ENCODE measurements at places on chromosomes 5 and 9.

- DNase-seq = no peak
Measured at GRCh38 chr5:136337788-136338187, 27.6 kb downstream of the TRPC7 start.

DNA sequence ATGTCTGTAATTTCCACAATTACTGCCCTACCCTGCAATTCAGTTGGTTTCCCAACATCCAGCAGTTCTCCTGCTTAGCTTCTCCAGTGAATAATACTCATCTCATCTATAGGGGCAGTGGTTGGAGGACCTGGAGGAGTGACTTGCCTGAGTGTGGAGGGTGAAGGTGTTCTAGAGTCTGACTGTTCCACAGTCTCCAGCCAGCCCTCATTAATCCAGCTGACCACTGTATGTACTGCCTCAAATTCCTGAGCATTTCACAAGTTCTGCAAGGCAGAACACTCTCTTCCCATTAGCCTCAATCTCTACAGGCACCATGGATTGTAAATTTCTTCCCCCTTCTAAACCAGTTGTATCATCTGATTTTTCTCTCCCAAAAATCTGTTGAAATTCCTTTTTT, 147.4 kb upstream of the NFIL3 start:
- no peak for DNase-seq

DNA sequence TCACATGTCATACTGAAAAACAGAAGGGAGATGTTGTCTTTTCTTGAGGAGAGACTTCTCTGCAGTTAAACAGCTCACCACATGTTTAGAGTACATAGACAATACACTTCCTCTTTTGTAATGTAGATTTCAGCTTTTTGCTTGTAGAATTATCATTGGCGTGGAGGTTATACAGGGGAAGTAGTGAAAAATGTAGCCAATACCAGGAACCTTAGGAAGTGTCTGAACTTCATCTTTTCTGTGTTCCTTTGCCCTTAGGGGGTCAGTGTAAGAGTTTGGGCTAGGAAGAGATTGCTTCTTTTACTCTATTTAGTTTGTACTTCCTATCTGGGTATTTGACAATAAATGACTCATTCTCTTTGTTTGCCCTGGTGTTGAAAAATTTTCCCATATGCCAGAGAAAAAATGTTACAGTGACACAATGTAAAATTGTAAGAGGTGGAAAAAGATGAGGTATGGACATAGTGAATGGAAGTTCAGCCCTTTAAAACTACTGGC, 21.0 kb upstream of the CDKN2B start:
- DNase-seq = no peak

- DNase-seq = no peak
Measured at GRCh38 chr9:75482566-75482965, 394.3 kb downstream of the OSTF1 start.

GRCh38 chr5:179237770-179238627, 107.3 kb downstream of the ADAMTS2 start:
- no peak for DNase-seq

GRCh38 chr5:171188016-171188415, 121.0 kb upstream of the TLX3 start:
- no peak for DNase-seq

DNA sequence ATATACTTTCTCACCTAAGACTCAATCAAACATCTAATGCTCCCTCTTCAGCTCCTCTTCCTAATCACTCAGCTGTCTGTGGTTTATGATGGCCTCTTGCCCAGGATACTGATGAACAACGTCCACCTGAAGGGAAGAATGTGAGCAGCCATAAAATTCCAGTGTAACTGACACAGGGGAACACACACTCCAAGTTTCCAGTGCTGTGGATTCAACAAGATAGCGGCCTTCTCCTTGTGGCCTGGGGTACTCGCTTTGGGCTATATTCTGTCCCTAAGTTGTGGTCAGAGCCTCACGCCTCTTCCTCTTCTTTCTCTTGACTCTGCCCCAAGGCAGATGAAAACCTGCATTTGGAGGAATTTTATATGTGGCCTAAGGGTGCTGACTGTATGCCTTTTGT, 11.7 kb downstream of the B4GALT1 start:
- no peak for DNase-seq

DNA sequence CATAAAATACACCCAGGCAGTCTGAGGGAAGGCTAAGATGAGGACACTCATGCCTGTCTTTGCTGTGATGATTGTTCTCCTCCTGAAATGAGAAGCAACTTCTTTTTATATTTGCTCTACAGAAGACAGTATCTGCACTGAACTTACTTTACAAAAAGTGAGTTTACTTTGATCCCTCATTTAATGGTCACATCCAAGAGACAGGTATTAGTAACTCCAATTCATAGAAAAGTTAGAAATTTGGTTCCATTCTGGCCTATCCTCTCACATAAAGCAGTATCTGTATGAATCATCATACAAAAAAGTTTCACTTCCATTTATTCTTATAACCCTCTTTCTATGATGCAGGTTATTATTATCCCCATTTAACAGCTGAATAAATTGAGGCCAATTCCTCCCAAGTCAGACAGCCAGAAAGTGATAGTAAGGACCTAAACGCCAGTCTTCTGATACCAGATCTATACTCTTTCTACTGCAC, 15.2 kb downstream of the TSTD2 start:
- no peak for DNase-seq

DNA sequence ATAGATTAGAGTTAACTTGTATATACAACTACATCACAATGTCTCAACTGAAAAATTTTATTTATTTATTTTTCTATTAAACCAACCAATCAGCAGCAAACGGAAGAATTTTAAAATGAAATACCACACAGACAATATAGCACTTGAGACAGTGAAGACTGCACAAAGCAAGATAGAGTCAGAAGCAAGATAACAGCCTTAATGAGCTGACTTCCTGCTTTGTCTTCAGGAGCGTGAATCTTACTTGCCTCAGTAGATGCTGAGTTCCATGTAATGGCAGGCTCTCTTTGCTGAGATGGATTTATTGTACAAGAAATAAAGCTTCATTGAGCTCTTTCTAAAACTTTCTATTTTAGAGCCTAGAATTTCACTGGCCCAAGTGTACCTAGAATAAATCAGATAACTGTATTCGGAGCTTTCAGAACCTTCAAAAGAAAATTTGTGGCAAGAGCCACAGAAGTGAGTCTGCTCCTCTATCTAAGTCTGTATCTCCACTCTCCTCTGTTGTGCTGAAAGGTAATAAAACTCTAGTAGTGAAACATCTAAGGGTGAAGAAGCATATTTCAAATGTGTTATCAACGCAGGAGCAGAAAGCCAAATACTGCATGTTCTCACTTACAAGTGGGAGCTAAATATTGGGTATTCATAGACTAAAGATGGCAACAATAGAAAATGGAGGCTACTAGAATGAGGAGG, 83.3 kb upstream of the ANKRD55 start:
- no peak for DNase-seq

- DNase-seq = no peak
Measured at GRCh38 chr5:170338933-170339779, 41.6 kb upstream of the LCP2 start.

GRCh38 chr5:154683101-154683880, 71.9 kb upstream of the LARP1 start:
- DNase-seq = no peak

DNA sequence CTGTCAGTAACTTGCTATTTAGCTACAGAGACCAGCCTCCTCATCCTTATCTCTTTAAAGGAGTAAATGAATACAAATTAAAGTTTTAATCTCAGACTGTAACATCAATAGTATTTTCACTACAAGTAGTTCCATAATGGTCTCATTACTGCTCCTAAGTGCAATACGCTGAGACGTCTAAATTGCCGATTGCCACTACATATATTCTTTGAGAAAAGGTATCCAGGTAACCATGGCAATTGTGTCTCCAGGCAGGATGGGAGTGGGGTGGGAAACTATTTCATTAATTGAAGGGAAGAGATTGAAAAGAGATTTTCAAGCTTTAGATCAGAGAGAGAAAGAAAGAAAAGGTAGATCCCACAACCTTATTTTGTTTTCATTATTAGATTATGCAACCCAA, 65.5 kb upstream of the PPP2R2B start:
- no peak for DNase-seq

- DNase-seq = no peak
Measured at GRCh38 chr5:96402500-96402899, 30.5 kb downstream of the PCSK1 start.

DNA sequence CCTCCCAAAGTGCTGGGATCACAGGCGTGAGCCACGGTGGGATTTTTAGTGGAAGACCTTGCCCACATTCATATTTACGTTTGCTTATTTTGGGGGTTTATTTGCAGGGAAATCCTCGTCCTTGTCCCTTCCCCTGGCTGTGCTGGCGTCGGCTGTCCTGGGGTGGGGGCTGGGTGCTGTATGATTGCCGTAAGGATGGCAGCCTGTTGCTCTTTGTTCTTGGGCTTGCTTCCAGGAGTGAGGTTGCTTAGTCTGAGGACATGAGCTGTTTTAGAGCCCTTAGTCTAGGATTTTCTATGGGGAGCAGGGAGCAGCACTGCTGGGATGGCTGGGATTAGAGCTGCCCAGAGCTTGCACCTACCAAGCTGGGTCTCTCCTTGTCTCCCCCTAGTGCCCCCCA, 85.8 kb upstream of the ASS1 start:
- DNase-seq = no peak

GRCh38 chr5:174735498-174736330, 11.3 kb downstream of the MSX2 start:
- DNase-seq = peak; percentile 23

GRCh38 chr5:66540078-66540477, 56.1 kb upstream of the MAST4 start:
- no peak for DNase-seq

DNA sequence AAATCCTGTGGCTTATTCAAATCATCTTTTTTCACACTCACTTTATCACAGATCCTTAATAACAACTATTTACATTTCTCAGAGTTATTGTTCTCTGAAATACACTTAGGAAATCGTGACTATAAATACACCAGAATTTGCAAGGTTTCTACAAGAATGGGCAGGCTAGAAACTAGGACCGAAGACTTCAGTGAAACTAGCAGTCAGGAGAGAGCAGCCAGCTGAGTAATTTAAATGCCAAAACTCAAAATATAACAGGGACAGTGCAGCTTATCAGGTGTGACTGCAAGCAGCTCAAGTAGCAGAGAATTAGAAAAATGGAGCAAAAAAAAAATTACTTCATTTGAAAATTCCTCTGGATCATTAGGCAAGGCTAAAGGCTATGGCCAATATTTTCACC, 719.3 kb upstream of the ZNF608 start:
- DNase-seq = no peak

DNA sequence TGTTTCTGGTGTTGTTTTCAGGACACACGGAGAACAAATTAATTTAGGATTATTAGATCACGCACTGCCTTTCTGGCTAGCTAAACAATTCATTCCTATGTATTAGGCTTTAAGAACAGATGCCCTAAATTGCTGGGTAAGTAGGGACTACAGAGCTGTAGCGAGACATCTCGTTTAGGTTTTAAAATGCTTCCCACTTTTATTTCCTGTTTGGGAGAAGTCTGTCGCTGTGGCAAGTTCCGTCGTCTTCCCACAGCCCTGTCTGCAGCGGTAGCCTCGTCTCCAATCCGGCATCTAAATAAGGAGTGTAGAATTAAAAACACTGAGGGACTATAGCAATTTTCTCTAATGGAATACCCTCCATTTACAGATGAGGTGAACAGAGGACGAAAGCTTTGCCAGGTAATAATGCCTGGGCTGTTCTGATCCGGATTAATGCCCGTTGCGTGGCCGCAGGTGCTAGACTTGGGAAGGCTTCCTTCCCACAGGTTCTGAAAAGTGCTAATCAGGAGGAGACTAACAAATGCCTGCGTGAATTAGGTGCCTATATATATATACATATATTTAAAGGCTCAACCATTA, 1.3 kb upstream of the TRIM36 start:
- DNase-seq = no peak

DNA sequence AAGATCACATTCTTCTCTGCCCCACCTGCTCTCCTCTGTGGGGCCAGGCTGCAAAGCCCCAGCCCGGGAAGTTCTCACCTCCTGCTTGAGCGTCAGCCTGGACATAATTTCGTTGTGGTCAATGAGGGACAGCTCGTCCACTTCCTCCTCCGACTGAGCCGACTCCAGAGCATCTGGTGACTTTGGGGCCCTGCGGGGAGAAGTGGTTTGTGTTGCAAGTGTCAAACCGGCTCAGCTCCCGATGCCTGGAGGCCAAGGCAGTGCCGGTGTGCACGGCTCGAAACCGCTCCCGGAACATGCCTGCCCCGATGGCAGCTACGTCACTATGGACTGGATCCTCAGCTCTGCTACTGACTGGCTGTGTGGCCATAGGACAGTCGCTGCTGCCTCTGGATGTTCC, 52.8 kb downstream of the PRRT1B start:
- no peak for DNase-seq

DNA sequence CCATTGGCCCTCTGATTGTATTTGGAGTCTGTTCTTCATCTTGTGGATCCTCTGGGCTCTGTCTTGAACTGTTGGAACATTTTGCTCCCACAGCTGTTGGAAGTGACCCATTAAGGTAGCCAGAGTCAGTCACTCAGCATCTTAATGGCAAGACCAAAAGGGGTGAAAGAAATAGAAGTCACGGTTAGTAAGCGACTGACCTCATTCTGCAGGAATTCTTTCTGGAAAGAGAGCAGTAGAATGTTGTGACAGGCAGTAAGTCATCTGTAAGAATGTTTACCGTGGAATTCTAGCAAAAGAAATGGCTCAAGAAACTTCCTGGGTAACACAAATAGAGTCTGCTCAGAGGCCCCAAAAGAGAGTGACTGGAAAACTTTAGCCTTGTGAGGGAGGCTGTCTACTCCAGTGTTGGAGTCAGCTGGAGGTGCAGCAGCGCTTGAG, 28.6 kb upstream of the TNC start:
- DNase-seq = no peak

DNA sequence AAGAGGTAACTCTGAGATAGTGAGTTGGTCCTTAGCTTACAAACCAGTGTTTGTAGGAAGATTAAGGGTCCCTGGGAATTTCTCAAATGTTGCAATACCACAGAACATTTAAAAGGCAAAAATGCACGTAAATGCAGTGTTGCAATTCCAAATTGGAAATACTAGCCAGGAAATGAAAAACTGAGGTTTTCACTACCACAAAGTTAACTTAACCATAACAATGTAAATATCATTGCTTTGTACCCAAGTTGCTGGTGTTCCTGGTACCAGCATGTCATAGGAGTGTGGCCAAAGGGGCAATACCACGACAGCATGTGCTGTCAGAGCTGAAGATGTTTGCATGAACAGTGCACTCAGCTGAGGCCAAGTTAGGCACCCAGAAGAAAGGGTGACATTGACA, 382.9 kb downstream of the GLIS3 start:
- DNase-seq = no peak

DNA sequence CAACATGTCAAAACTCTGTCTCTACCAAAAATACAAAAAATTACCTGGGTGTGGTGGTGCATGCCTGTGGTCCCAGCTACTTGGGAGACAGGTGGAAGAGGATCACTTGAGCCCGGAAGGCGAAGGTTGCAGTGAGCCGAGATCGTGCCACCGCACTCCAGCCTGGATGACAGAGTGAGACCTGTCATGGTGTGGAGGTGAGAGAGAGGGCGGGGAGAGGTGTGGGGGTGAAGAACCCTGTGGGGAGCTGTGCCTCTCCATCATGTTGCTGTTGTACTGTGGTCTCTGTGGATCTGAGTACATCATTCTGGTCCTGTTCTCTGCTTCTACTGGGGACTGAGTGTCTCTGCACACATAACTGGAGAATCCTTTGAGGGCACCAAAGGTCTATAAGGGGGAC, 11.3 kb upstream of the SLC34A1 start:
- no peak for DNase-seq

- no peak for DNase-seq
Measured at GRCh38 chr5:80825786-80826460, 134.2 kb upstream of the RASGRF2 start.

- DNase-seq = no peak
Measured at GRCh38 chr5:79955941-79956670, 35.0 kb downstream of the MTX3 start.
